ENCODE measurements at places on chromosomes 3 and 15.

DNA sequence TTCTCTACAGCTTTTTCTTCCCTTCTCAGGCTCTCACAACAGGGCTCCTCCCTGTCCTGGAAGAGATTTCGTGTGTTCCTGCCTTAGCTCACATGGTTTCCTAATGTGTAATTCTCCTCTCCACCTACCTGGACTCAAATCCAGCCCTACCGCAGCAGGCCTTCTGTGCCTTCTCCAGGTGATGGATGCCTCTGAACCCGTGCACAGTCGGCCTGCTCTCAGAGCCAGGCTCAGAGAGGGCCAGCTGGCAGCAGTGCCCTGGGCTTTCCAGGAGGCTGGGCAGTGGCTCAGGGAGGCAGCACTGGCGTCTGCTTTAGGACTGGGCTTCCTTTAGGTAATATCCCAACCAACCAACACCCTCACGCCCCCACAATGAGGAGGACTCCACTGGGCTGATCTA lies 123.2 kb upstream of the TMC3 start:
- no peak for DNase-seq

DNA sequence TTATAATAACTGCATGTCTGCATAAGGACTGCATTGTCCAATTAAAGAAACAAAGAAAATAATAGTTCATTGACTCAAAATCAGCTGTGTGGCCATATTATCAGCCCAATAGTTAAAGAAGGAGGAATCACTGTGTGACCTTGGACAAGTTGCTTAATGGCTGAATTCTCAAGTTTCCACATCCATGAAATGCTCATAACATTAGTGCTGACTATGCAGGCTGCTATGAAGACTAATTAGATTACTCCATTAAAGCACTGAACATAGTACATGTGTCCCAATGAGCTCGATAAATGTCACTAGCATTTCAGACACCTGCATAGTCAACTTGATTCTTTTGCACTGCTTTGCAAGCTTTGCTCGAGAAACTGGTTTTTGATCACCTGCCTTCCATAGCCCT lies 111.1 kb upstream of the WNT5A start:
- DNase-seq, result no peak

DNA sequence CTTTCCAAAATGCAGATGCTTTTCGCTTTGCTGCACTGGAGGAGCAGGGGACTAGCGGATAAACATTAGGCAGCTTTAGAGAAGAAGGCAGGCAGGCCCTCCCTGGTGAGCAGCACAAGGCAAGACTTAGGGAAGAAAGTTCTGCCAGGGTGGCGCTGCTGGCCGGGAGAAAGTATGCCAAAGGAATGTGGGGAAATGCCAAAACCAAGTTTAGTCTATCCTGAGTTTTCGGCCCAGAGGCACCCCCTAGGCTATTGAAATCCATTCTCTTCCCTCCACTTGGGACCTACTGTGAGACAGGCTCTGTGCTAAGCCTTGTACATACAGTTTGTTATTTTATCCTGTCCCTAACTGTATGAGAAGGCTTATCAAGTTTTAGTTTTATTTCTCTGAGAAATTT lies 9.2 kb downstream of the SHC4 start:
- DNase-seq, result no peak

GRCh38 chr3:184175981-184176376 lies 1.3 kb downstream of the AP2M1 start:
- DNase-seq, result no peak

- DNase-seq, result no peak
Observed at GRCh38 chr3:101642441-101642840, 34.5 kb downstream of the ZBTB11 start.

DNA sequence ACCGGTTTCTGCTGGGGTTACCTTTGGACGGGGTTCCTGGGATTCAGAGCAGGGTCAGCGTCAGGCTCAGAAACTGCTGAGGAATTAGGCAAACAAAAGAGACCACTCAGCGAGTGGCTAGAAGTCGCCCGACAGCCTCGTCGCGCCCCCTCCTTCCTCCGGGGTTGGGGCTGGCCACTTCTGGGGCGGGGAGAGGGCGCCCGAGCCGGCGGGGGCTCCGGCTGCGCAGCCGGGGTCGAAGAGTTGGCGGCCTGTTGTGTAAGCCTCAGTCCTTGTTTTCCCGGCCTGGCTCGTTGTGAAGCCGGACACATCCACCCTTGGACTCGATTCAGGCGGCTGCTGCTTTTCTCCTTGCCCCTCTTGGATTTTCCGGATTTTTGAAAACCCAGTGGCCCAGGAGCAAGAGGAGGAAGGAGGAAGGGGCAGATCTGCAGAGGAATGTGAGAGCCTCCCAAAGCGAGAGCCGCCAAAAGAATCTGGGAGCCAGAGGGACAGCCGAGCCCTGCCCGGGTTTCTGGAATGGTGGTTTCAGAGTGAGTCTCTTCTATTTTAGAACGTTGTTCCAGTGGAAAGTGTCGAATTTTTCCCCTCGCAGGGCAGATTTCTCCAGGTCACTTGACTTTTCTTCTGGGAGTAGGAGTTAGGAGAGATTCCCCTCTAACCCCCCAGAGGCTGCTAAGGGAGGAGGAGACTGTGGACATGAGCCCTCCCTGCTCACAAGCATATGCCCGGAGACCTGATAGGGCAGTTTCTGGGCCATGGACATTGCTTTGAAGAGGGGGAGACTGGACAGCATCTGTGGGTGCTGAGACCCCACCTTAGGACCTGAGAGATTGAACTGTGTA lies 666 bp downstream of the SNX33 start:
- DNase-seq, result no peak

- DNase-seq, result no peak
Observed at GRCh38 chr3:132448216-132448961, 31.1 kb downstream of the DNAJC13 start.

Data from hippocampal formation (tissue), 2 donors.